ENCODE measurements at places on chromosomes 2 and 18. TPM values are rescaled to one million over a fixed set of nuclear protein-coding genes. Genes with fewer than 3 reads are reported as not detected.
A peak's percentile ranks its signal among the peaks of the same experiment; 100 is the strongest.

GRCh38 chr2:40507432-40507831 lies 55.5 kb upstream of the SLC8A1 start:
- no peak for DNase-seq

DNA sequence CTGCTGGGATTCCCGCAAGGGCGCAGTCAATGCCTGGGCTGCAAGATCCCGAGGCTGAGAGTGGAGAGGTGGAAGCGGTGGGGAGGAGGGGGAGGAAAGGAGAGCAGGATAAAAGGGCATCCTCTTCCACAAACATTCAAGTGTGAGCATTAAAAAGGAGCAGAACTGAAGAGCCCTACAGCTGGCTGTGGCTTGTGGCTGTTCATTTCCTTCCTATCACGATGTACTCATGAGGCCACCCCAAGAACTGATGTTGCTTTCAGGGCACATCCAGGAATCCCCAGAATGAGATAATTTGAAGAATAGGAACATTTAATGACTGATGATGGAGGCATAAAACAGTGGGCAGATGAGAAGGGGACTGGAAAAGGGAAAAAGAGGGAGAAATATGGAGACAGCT lies 230.8 kb upstream of the SMIM21 start:
- DNase-seq, result no peak

GRCh38 chr2:173205375-173205774 lies 129.7 kb downstream of the MAP3K20 start:
- no peak for DNase-seq

DNA sequence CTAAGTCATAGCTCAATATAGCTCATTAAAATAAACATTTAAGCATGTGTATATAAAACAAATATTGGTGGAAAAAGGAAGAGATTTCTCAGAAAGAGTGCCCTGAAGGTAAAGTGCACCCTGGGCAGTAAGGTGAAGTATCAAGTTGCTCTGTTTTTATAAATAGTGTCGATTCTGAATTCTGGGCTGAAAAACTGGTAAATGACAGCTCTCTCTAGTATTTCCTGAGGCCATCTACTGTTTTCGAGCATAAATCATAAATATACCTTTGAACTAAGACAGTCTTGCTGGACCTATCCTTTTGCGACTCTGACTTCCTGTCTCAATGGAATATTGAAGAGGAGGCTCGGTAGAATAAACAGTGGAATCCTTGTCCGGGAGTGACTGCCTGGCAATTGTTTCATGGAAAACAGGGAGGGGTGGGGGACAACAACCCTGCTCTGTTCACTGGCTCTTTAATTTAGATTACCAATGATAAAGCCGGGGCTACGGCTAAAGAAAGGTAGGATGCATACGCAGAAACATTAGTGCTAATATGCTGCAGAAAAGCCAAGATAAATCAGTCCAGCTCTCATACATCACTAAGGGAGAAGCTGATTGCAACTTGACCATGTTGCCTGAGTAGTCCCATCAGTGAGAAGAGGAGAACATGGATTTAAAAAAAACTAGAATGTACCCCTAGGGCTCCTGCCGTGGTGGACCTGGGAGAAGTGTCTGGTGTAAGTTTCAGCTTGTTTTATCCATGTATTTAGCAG lies 124.1 kb downstream of the RAPGEF4 start:
- no peak for DNase-seq

- DNase-seq, result no peak
Observed at GRCh38 chr2:162992828-162993227, 154.3 kb upstream of the KCNH7 start.

- DNase-seq, result no peak
Observed at GRCh38 chr18:50803592-50803991, 16.2 kb downstream of the MRO start.

- DNase-seq, result no peak
Observed at GRCh38 chr18:27627927-27628326, 442.8 kb upstream of the CHST9 start.

- DNase-seq, result no peak
Observed at GRCh38 chr18:74725690-74726089, 128.0 kb downstream of the ZNF407 start.

GRCh38 chr2:99086385-99086784 lies 55.1 kb upstream of the C2orf15 start:
- DNase-seq, result no peak

- peak; percentile 2 for DNase-seq
Observed at GRCh38 chr18:55587418-55588110, 428 bp downstream of the TCF4 start.

Gene LONRF2
- 0.13 TPM for total RNA-seq

Gene MGAT5
- 40.9 TPM for total RNA-seq

Gene CCDC74B
- total RNA-seq, result 0.84 TPM

Gene UGT1A4
- not detected for total RNA-seq

Gene ACMSD
- total RNA-seq, result not detected

Gene IL37
- not detected for total RNA-seq

Gene OST4
- 346 TPM for total RNA-seq
